GM12864 (cell line): ENCODE measurements at places on chromosomes 1 and 21.

- no peak for DNase-seq
These were observed 15.8 kb downstream of the TINAGL1 start for GRCh38 chr1:31592132-31592531.

DNA sequence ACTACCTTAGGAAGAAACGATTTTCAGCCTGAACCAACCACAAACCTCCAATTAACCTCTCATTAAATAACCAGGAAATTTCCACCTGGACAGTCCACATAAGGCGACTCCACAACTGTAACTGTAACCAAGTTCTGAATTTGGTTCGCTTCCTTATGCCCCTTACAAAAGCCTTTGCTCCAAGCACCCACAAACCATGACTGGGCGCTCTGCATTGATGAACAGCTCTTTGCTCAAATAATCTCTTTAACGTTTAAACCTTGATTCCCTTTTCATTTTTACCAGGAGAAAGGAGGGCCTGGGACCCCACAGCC, 38.2 kb upstream of the ZNF124 start:
- no peak for DNase-seq

DNA sequence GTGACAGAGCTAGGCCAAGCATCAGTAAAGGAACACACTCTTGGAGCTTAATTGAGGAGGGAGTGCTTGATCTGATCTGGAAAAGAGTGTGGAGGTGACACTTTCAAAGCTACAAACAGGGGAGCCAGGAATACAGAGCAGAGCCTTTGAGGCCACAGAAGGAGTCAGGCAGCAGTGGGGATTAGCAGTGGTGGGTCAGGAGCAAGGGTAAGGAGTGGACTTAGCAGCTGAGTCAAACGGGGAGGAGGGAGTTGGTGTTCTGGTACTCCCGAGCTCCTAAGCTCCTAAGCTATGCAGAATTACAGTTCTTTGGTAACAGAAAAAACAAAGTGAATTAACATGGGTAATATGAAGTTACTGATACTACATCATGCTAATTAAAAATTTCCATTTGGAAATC, 14.5 kb downstream of the RAB4A start:
- no peak for DNase-seq

GRCh38 chr1:235399661-235400060, 32.4 kb downstream of the TBCE start:
- no peak for DNase-seq

DNA sequence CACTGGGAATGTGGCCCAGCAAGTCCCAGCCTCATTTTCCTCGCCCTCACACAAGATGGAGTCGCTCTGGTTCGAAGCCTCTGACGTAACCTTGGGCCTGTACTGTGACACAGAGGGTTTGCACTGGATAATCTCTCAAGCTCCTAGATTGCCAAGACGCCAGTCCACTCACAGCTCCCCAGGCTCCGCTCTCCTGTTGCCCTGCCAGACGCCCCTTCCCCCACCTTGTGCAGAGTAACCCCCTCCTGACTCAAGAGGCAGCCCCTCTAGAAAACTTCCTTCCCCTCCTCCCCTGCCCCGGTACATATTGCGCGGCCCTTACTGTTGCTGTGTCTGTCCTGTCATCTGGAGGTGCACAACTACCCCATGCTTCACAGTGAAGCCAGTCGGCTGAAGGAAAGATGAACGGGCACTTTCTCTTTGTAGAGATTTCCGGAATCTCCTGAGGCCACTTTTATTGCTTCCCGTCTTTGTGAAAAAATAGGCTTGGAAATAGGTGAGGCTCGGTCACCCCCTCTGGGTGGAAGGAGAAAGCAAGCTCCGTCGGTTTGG, 981 bp upstream of the KIAA1614 start:
- DNase-seq: no peak

- no peak for DNase-seq
These were observed 91.9 kb downstream of the TSEN15 start for GRCh38 chr1:184143449-184143848.

- no peak for DNase-seq
These were observed 374.0 kb downstream of the NEGR1 start for GRCh38 chr1:71908303-71908702.

DNA sequence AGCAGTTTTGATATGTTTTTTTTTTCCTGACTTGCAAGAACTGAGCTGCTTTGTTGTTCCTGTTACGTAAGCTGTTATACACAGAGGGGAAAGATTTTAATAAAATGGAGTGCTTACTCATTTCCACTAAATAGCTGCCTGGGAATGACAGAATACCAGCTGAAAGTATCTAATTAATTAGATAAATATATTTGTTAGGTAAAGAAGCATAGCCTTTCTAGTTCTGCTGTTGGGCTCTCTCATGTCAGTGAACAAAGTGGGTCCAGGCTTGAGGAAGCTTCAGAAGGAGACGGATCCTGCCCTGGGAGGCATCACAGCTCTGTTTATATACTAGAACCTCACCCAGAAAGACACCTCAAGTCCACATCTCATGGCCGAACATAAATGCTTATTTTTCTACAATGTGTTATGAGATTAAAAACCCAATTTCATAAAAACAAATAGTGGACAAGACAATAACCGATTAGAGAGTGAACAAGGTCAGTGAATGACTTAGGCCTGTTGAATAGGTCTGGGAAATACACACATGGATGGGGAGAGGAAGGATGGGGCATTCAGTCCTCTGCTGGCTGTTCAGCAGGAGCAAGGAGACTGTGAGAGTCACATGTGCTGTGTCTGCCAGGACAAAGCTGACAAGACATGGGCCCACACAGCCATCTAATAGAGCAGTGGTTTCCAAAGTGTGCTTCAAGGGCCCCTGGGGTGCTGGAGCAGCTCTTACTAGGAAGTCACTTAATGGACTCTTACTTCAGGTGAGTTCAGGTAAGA, 20.6 kb downstream of the TRAF5 start:
- no peak for DNase-seq

DNA sequence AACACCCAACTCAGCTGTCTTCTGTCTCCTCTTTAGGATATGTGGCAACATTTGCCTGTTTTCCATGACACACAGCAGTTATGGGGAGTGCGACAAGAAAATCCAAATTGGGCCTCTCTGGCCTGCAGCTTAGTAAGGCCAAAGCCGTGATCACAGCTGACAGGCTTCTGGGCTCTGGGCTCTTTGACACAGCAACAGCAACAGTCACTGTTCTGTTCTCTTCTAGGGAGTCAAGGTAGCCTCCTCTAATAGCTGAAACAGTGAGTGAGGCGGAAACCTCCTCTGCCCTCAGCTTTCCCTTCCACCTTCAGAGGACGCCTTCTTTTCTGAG, 19.0 kb downstream of the CLCA1 start:
- no peak for DNase-seq

DNA sequence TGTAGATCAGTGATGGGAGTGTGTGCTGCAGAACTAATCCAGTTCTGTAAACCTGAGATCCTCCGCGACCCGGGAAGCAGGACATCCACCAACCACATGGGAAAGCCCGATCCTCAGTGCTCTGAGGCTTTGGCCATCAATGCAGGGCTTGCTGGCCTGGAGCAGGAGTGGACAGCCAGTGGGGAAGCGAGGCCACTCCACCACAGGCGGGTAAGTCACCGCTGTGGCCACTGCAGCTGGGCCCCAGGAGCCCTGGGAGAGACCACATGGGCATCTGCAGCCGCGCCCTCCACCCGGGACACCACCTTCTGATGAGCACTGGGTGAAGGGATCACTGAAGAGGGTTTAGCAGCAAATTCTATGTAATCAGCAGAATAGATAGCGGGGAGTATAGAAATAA, 811 bp downstream of the KRTAP12-1 start:
- no peak for DNase-seq

- no peak for DNase-seq
These were observed 76.4 kb upstream of the VANGL1 start for GRCh38 chr1:115565353-115565752.

GRCh38 chr1:24567792-24568388, 12.0 kb downstream of the NCMAP start:
- no peak for DNase-seq

DNA sequence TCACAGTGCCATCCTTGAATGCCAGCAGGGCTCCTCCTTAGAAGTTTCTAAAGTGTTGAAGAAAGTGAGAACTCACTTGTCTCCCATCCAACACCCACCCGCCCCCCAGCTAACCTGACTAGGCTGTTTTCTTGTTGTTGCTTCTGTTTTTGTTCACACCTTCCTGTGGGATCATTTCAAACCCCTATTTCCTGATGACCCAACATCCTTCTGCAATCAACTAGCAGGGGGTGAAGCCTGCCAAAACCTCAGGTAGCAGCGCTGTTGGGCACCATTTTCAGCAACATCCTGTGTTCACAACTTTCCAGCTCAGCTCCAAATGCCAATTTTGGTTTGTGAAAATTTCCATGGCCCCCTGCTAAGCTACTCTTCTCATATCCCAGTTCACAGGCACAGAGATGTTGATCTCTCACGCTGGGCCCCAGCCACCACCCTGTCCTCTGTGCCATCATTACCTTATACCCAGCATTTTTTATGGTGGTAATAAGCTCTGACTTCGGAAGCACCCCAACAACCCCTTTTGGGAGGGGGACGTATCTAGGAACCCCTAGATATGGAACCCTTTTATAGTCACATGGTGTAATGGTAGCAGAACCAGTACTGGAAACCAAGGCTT, 41.4 kb downstream of the CDC7 start:
- no peak for DNase-seq

DNA sequence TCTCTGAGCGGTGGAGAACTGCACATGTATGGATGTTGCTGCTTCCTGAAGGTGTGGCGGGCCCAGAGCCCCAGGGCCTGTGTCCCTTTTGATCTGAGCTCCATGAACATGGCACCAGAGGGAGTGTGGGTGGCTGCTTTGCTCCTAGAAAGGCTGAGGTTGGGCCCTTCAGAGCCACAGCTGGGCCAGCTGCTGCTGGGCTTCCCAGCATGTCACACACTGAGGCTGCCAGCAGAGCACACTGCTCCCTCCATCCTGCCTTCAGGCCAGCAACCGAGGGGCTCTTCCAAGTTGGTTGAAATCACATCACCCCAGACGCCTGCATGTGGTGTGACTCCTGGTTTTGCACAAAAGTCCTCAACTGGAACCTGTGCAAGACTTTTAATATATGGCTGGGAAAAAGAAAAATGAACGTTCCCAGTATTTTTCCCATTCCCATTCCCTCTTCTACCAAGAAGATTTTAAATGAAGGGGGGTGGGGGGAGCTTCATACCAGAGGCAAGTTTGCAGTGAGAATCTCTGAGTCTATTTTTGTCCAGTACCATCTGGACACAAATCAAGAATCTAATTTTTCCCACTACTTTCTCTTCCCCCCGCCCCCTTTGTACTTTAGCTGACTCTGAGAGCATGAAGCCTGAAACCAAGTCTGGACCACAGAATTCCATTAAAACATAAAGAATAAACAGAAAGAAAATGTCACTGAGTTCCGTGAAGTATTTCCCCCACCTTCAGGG, 26.2 kb upstream of the NGF start:
- no peak for DNase-seq

DNA sequence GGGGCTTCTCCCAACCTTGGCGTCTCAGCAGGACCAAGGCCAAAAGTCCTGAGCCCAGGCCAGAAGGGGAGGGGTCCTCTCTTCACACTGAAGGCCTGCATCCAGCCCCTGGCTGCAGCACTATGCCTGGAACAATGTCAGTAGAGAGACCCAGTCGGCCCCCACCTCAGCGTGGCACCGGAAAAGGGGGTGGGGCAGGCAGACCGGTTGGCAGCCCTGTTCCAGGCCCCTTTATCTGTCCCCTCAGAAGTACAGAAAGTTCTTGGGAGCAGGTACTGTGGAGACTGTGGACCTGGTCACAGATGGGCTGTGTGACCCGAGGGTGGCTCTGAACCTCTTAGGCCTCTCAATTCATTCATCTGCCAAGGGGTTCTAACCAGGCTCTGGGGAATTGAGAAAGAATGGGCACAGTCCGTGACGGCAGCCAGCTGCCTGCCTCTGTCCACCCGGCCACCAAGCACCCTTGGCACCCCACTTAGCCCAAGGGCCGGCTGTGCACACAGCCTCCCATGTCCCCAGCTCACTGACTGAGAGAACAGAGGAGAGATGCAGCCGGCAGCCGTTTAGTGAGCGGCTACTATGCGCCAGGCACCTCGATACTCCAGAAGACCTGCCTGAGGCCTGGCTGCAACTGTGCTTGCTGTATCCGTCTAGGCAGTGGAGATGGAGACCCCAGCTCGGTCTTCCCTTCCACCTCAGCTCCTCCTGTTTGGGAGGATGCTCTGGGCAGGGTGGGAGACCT, 23.9 kb downstream of the RUNX3 start:
- DNase-seq: no peak

- no peak for DNase-seq
These were observed 516.9 kb downstream of the PTPRU start for GRCh38 chr1:29753244-29753643.

DNA sequence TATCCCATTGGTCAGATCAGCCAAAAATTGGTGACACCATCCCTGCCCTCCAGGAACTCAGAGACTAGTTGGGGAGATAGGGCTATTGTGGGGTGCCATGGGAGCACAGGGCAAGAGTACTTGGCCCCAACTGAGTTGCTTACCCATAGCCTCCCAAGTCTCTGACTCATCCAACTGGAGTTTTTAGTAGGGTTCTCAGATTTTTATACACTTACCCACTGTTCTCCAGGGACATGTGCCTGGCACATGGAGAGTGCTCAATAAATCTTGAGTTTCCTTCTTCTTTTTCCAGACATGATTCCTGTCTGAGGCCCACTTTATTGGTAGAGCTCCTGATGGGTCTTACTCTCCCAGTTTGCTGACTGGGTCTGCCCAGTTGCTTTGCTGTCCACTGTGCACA, 56.7 kb downstream of the OVGP1 start:
- DNase-seq: no peak

DNA sequence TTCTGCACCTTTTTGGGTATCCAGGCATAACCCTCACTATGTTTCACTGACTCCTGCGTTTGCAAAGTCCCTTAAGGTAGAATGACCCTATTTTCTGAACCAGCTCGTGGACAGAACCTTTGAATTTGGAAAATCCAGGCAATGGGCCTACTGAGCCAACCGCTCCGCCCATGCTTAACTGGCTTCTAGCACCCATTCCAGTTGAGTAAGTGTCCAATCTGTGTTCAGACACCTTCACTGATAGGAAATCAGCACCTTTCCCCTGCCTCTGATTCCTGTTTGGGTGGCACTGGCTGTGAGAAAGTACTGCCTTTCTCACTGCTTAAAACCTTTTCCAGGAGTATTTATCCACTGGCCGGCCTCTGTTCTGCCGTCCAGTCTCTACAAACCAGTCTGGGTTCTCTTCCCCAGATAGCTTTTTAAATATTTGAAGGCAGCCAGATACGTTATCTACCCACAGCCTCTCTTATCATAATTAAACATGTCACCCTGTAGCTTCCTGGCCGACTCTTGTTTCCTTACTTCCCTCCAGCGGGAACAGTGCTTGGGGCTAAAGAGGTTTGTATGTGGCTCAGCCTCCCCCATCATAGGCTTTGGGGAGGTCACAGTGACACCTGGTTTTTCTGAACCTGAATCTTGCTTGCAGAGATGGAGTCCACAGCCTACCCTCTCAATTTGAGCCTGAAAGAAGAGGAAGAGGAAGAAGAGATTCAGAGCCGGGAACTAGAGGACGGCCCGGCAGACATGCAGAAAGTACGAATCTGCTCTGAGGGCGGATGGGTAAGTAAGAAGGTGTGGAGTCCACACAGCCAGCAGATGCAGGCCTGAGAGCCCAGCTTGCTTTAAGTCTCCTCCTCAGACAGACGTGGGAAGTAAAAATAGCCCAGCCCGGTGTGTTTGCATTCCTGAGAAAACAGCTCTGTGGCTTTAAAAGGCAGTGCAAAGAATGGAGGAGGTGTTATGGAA, 1.3 kb downstream of the POGK start:
- DNase-seq: no peak

- DNase-seq: no peak
These were observed 3.9 kb upstream of the POU3F1 start for GRCh38 chr1:38050397-38051078.

- no peak for DNase-seq
These were observed 18.2 kb downstream of the KIF1B start for GRCh38 chr1:10228528-10228927.
